ENCODE measurements at places on chromosomes 1 and 21. TPM values are rescaled to one million over a fixed set of nuclear protein-coding genes. Genes with fewer than 3 reads are reported as not detected.
A peak's percentile ranks its signal among the peaks of the same experiment; 100 is the strongest.

The DBT gene
- total RNA-seq, result 13.0 TPM

GRCh38 chr1:3454811-3455618 is 550 bp downstream of the ARHGEF16 start:
- no peak for DNase-seq

DNA sequence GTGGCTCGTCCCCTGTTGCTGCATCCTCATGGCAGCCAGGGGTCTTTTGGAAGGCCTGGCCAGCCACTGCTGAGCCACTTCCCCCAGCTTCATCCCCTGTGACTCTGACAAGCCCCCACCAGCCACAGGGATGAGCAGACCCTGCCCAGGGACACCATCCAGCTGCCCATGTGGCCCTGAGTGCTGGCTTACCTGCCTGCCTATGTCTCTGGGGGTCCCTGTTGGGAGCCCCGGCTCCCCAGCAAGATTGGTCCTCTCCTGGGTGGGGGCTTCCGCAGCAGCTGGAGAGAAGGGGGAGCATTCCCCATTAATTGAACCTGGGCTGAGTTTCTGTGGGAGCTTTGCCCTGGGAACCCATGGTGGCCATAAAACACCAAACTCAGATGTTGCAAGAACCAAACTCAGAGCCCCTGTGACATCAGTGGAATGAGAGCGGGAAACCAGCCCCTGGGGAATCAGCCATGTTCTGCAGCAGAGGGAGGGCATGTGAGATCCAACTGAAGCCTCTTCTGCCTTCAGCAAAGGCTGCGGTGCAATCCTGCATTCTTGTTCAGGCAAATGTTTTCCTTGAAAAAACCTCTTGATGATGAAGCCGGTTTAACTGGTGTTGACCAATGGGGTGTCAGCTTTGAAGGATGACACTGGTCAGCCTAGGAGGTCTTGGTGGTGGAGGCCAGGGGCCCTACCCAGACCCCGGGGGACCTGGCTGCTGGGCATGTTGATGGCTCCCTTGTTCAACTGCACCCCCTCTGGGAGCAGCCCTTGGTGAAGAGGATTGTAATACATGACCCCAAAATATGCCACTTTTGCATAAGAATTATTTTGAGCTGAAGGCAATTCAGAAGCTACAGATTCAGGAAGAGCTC is 28.3 kb upstream of the COL18A1 start:
- DNase-seq, result no peak

The TSPAN2 gene
- total RNA-seq, result 3.5 TPM

The LIPI gene
- not detected for total RNA-seq

The FCRL2 gene
- total RNA-seq, result not detected

GRCh38 chr1:225653463-225654276 is 747 bp upstream of the ENAH start:
- DNase-seq, result peak; percentile 88

- DNase-seq, result no peak
These were observed 86.0 kb upstream of the COX20 start for GRCh38 chr1:244749230-244750016.

The DISP3 gene
- 0.43 TPM for total RNA-seq

- DNase-seq, result no peak
These were observed 494.7 kb upstream of the ADGRL2 start for GRCh38 chr1:81305997-81306452.

The SYT14 gene
- total RNA-seq, result 0.10 TPM

DNA sequence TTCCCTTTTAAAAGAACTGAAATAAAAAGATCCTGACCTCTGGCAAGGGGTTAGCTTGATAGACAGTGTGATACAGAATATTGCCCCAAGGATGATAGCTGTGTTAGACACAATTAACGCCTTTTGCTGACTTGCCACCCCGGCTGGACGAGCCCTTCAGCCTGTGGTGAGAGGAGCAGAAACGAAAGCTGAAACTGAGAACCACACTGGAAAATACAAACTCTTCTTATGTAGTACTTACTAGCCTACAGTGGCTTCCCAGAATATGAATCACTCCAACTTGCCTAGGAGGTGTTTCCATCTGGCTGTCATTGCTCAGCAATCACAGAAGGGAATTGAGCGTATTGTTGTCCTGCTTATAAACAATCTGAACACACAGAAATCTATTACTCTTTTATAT is 22.9 kb downstream of the SAMSN1 start:
- DNase-seq, result no peak

- no peak for DNase-seq
These were observed 12.4 kb upstream of the EVI5 start for GRCh38 chr1:92797297-92797696.

The DIO1 gene
- not detected for total RNA-seq

DNA sequence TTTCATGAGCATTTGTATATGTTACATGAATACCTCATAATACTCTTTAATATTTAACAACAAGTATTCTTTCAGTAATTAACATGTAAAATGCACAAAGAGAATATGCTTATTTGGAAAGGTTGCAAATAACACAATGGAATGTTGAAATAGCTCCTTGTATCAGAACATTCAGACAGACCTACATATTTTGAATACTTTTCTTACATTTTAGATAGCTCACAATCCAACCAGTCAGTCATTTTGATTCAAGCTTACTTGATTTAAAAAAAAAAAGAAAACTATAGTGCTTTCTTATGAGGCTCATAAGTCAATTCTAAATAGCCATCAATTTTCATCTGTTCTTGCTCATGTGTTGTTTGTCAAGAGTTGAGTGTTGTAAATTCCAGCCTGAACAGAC is 518.8 kb downstream of the ADGRL2 start:
- DNase-seq, result no peak

The RGL1 gene
- total RNA-seq, result 68.1 TPM

- no peak for DNase-seq
These were observed 2.3 kb downstream of the KLHDC8A start for GRCh38 chr1:205354259-205355074.

The CLCA4 gene
- total RNA-seq, result not detected

DNA sequence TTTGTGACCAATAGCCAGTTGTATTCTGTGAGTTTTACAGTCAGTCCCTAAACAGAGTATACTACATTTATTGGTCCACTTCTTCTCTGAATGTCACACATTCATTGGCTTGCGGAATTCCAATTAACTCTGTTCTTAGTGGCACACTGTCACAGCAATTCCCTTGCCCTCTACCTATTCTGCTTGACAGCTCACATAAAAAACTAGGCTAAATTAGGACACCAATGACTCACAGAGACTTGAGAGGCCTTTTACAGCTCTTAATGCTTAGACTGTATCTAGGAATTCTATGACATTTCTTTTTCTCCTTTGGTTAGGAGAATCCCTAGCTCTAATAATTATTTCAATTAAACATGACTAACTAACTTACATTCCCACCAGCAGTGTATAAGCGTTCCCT is 104.1 kb downstream of the NEGR1 start:
- DNase-seq, result no peak

DNA sequence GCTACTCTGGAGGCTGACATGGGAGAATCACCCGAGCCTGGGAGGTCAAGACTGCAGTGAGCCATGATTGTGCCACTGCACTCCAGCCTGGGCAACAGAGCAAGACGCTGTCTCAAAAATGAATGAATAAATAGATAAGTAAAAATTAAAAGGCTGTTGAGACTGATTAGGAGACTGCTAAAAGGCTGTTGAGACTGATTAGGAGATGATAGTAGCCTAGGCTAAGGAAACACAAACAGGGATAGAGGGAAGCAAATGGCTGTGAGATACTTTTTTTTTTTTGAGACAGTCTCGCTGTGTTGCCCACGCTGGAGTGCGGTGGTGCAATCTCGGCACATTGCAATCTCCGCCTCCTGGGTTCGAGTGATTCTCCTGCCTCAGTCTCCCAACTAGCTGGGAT is 28.4 kb downstream of the PRPF38A start:
- DNase-seq, result no peak

The SMIM1 gene
- 1.3 TPM for total RNA-seq

The PLA2G2A gene
- total RNA-seq, result not detected

DNA sequence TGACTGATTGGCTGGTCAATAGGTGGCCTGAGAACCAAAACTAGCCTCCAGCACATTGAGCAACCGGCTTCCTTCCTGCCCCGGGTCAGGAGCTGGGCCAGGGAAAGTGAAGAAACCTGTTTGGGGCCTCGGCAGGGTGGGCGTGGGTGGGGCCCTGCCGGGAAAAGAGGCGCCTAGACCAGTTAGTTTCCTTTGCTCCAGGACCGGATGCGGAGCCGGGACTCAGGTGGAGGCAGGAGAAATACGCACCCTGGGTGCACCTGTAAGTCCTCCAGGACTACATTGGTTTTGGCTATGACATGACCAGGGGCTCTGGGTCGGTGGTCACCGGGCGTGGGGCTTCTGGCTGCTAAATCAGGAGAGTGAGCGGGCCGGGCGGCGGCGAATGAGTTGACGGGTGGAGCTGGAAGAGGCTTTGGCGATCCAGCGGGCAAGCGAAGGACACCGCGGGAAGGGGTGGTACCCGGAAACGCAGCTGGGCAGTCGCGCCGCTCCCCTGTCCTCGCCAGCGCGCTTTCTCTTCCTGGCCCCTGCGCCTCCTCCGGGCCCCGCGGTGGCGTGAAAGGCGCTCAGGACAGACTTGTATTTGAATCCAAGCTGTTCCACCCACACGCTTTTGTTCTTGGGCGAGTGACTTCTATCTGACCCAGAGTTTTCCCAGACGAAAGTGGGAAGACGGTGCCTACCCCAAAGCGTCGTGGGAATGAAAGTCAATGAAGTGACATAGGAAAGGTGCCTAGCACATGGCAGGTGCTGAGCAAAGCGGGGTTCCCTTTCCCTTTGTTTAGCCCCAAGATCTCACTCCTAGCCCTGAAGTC is 30.6 kb upstream of the JUN start:
- DNase-seq, result no peak

DNA sequence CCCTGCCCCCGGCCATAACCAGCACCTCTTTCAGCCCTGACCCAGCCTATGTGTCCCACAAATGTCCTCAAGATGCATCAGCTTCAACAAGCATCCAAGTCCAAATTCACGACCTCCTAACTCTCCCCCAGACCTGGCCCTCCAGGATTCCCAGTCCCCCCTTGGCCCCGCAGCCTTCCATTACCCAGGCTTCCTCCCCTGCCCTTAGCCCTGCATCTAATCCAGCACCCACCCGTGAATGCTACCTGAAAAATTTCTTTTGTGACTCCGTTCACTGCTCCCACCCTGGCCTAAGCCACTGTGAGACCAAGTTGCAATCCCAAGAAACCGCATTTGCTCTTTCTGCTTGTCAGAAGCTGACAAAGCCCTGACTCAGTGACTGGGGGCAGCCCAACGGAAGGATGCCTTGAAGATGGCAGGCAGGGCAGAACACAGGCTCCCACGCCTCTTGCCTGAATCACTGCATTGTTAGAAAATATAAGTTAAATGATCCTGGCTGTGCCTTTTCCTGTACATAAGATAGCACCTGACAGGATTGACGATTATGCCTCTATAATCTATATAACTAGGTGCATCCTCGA is 939 bp upstream of the MFAP2 start:
- DNase-seq, result no peak

- DNase-seq, result no peak
These were observed 43.8 kb downstream of the RBM11 start for GRCh38 chr21:14259747-14260146.

- no peak for DNase-seq
These were observed 59.8 kb upstream of the MORC3 start for GRCh38 chr21:36260030-36260787.

The GBP6 gene
- total RNA-seq, result not detected

DNA sequence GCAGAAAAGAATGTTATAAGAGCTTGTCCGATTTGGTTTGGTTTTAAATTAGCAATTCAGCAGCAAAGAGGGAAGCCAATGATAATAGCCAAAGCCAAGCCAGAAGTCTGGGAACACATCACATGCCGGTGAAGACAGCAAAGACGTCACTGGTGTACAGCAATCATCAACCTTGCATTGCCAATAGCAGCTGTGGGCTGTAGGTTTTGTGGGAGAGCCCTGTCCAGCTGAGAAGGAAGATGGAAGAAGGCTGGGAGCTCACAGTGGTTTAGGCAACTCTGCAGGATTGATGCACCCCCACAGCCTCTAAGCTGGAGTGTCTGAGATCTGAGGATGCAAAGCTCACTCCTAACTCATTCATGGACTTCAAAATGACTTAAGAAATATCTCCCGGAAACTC is 338.7 kb downstream of the SIPA1L2 start:
- no peak for DNase-seq

The SOAT1 gene
- total RNA-seq, result 39.6 TPM

GRCh38 chr1:204390751-204391466 is 20.7 kb downstream of the PPP1R15B start:
- DNase-seq, result no peak

The CCDC181 gene
- 0.63 TPM for total RNA-seq

The NOS1AP gene
- 2.5 TPM for total RNA-seq

GRCh38 chr1:92108631-92109030 is 28.5 kb downstream of the BTBD8 start:
- DNase-seq, result no peak

DNA sequence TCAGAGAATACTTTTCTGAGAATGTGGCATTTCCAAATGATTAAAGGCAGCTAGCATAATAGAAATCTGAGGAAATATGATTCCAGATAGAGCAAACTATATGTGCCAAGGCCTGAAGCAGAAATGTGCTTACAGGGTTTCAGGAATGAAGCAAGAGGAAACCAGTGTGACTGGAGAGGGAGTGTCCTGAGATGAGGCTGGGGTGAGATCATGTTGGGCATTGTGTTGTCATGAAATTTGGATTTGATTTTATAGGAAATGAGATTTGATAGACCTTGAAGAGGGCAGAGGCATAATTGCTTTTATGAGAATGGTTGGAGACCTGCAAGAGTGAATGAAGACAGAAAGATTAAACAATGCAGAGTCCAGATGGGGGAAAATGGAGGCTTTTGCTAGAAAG is 338.1 kb upstream of the SNX7 start:
- DNase-seq, result no peak

GRCh38 chr1:10664251-10664650 is 132.2 kb downstream of the CASZ1 start:
- no peak for DNase-seq

The SDF4 gene
- total RNA-seq, result 196 TPM

DNA sequence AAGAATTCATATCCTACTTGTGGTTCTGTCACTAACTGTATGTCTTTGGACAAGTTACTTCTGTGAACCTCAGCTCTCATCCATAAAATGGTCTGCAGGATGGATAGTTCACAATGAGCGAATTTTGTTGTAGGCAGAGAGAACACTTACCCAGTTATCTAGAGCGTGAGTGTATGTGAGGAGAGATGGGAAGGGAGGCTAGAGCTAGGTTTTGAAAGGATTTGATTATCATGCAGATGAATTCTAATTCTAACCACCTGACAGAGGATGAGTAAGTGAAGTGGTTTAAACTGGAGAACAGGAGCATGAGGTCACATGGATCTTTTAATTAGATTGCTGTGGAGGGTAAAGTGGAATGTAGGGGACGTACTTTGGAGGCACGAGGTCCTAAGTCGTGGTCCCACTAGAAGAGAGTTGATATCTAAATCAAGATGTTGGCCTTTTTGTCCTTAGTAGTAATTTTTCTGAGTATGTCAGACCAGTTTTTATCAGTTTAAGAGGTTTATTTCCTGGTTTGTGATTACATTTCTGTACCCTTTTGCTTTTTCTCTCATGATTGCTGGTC is 5.0 kb downstream of the SUCO start:
- no peak for DNase-seq

- DNase-seq, result no peak
These were observed 276.3 kb upstream of the GREM2 start for GRCh38 chr1:240888039-240888786.
